ENCODE measurements at places on chromosomes 3 and 15. TPM values are rescaled to one million over a fixed set of nuclear protein-coding genes. Genes with fewer than 3 reads are reported as not detected.

Gene GOLGA6B
- not detected for total RNA-seq

GRCh38 chr15:43948691-43949325, 122.0 kb downstream of the WDR76 start:
- no peak for DNase-seq

- DNase-seq: no peak
These were observed 23.7 kb downstream of the QTRT2 start for GRCh38 chr3:114080201-114080600.

Gene CLDN18
- total RNA-seq: not detected

DNA sequence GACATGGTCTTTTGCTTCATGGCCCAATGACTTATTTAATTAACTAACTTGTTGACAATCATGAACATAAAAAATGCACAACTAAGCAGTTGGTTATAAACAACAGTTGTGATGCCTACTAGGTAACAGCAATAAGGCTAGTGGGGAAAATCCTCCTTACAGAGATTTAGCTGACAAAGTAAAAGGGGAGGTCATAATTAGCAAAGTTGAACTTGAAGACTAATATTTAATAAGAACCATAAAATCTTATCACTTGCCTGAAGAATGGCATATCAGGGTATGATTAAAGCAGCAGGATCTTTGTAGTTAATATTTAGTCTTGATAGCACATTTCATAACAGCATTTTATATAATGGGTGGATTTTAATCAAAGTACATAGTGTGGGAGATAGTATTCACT, 84.2 kb downstream of the MME start:
- no peak for DNase-seq

GRCh38 chr3:36297195-36297594, 83.1 kb upstream of the STAC start:
- no peak for DNase-seq

DNA sequence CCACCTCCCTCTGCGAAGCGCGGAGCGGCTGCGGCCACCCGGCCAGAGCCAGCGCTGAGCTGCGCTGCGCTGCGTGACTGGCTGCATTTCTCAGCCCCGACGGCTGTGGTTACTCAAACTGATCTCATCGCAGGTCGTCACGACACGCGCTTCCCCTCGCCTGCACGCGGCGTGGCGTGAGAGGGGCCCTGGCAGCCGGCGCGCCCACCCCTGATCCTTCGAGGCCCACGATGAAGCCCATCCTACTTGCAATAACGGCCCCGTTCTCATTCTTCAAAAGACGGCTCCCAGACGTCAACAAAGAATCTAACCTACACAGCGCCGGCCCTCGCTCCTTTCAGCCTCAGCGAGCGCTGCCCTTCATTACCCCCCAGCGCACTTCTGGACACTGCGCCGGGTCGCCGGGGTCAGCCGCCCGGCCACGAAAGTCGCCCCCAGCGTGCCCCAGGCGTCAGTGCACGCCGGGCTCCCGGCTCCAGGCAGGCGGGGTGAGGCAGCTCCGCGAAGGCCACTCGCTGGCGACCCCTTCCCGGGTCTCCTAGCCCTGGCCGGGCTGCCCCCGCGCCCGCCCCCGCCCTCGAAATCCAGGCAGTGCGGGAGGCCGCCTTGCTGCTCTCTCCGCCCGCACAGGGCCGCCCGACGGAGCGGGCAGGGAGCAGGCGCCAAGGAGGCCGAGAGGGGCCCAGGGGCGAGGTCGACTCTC, 9.9 kb upstream of the LEKR1 start:
- no peak for DNase-seq

Data from G401 (cell line).